NCI-H460 (cell line): ENCODE measurements at places on chromosomes 16 and 17.
A peak's percentile ranks its signal among the peaks of the same experiment; 100 is the strongest.

DNA sequence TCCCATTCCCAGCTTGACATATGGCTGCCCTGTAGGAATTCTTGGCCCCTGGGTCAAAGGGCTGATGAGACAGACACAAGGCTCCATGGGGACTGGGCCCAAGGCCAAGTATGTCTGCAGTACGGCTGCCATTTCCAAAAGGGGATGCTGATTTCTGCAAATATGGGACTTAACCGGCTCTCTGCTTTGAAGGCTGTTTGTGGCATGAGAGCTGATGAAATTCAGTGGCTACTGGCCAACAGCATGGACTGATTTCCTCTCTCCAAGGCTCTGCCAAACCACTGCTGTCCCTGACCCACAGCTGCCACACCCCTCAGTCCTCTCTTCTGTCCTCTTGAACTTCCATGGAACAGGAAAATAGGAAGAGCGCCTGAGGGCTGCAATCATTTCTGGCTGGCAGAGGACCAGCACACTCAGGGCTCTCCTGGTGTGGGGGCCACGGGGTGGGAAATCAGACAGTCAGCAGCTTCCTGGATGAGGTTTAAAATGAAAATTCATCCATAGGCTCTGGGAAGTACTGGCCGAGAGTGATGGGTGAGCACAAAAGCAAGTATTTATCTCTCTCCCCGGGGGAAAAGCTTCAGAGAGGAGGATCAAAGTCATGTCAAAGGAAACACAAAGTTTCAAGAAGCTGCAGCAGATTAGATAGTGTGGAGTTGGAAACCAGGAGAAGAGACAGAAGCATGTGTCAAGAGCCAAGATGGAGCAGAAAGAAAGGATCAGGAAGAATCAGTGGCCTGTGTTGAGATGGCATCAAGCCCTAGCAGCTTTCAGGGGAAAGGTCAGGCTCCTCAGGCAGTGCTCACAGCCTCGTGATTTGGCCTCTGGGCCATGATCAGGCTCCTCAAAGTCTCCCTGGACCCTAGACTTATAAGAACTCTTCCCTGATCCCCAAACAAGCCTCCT is 64.1 kb upstream of the SREBF1 start:
- DNase-seq, result peak; percentile 38

- DNase-seq, result no peak
Observed at GRCh38 chr17:77676237-77676661, 282.3 kb upstream of the TNRC6C start.

DNA sequence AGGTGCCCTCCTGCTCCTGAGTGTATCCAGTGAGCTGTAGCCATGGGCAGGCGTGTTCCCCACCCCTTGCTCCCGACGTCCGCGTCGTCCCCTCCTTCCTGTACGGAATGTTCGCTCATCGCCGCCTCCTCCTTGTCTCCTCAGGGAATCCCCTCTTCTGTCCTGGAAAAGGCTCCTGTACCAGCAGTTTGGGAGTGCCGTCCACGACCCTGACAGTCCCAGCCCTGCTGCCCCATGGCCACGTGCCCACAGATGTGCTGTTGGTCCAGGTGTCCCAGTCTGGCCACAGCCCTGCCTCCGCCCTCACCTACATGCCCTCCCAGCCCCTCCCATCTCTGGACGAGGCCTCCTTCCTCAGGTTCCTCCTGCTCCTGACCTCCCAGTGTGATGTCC is 30.2 kb downstream of the OR1D5 start:
- no peak for DNase-seq

- no peak for DNase-seq
Observed at GRCh38 chr17:6711681-6712057, 1.5 kb downstream of the SLC13A5 start.

- DNase-seq, result peak; percentile 69
Observed at GRCh38 chr17:40443196-40443987, at the start of gene IGFBP4. IGFBP4 (plus strand) TSS chr17:40443450; CDS start chr17:40443736, 286 bp downstream.

DNA sequence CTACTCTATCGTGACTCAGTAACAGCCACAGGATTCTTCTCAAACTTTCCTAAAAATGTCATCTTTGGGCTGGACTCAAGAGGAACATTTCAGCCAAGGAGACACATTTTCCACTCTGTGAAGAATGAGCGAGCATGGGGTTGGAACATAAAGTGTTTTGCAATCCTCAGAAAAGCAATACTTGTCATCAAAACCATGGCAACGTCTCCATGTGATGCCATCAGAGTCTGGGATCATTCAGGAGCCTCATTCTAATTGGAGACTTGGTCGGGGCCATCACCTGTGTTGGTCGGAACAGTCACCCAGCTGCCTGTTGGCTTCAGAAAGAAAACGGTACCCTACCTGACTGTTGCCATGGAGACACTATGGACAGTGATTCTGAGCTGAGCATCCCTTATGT is 25.5 kb downstream of the MYOCD start:
- DNase-seq, result no peak

DNA sequence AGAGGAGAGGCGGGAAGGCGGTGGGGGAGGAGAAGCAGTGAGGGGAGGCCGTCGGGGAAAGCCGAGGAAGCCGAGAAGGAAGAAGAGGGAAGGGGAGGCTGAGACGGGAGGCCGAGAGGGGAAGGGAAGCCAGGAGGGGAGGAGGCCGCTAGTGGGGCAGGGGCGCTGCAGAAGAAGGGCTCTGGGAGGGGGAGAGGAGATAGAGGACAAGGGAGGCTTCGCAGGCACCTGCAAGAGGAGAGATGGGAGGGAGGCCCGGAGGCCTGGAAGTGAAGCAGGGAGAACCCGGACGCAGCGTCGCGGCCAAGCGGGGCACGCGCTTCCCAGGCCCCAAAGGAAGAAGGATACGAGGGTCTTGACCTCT is 2.3 kb downstream of the C17orf58 start:
- DNase-seq, result no peak

- peak; percentile 45 for DNase-seq
Observed at GRCh38 chr16:72400257-72401083, 228.5 kb upstream of the PMFBP1 start.

- DNase-seq, result no peak
Observed at GRCh38 chr17:73419051-73419450, 107.2 kb upstream of the CDC42EP4 start.

DNA sequence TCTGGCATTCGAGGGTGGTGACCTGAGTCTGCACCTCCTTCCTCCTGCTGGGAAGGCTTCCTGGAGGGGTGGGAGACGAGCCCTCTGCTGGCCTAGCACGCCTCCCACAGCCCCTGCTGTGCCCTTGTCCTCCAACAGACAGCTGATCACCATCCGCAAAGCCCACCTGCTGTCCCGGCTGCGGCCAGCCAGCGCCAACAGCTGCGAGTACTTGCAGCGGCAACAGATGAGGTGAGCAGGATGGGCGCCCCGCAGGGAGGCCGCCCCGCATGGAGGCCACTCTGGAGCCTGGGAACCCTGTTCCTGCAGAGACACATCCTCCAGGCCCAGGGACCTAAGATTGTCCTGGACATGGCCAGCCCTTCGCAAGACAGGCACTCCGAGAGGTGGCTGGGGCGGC is 21.6 kb downstream of the UBALD1 start:
- DNase-seq, result no peak

- no peak for DNase-seq
Observed at GRCh38 chr17:78117027-78117981, 11.3 kb downstream of the TMC6 start.

DNA sequence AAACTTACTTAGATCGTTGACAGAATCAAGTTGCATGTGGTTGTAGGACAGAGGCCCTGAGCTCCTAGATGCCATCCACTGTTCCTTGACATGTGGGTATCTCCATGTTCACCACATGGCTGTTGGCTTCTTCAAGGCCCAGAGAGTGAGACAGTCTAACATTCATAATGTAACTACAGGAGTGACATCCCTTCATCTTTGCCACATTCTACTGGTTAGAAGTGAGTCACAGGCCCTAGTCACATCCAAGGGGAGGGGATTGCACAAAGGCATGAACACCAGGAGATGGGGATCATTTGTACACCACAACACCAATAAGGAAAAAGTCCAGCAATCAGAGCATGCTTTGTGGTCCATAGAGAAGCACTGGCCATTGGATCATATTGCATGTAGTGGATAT is 56.6 kb downstream of the WSCD1 start:
- DNase-seq, result no peak

DNA sequence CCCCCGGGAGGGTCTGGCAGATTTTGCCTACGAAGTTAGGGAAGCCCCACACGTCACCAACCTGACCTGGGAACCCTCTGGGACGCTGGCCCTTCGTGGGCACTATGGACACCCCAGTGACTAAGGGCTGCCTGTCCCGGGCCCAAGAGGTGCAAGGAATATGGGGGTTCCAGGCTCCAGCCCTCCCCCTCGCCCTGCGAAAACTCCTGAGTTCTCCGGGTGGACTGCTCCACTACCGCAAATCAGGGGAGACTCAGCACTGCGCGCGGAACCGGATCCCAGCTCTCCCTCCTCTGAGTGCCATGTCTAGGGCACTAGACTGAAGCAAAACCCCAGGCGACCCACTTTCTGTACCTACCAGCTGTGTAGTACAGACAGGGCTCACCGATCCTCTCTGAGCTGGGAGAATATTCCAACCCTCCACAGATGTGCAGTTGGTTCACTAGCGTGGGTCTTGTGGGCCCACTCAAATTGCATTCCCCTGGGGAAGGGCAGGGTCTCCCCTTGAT is at the start of gene ARL5C:
Gene ARL5C (minus strand): TSS at position 321 of the 509 bp plus-strand sequence. CDS start 401 bp downstream, outside the sequence.
- no peak for DNase-seq

DNA sequence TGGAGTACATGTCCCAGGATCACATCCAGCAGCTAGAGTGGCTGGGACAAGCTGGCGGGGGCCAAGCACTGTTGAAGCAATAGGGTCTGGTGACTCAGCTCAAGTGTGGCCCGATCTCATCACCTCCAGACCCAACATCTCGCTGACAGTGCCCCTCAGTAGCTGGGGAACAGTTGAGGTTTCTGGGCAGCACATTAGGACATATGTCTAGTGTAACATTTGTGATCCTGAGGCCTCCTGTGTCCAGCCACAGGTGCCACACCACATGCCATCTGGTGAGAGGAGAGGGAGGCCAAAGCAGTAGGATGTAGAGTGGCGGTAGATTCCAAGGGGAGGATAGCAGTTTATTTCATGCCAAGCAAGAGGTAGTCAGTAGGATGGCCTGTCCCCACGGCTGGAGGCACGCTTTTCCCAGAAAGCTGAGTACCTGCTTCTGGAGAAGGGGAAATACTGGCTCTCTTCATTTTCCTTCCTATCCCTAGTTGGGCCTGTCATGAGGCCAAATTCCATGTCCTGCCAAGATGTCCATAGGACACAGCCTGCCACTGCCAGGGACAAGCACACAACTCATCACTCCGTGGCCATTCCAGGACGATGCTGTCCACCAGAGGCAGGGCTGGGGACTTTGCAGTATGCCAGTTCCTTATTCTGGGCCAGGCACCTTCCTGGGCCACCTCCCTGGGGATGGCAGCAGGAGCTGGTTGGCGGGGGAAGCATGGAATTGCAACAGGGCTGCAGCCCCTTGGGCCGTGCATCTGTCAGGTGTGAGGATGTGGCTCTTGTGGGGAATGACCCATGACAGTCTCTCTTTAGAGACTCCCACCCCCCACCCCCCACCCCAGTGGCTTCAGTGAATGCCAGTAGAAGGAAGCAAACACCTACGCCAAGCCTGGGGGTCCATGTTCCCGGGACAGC is 24.0 kb downstream of the GGA3 start:
- no peak for DNase-seq

DNA sequence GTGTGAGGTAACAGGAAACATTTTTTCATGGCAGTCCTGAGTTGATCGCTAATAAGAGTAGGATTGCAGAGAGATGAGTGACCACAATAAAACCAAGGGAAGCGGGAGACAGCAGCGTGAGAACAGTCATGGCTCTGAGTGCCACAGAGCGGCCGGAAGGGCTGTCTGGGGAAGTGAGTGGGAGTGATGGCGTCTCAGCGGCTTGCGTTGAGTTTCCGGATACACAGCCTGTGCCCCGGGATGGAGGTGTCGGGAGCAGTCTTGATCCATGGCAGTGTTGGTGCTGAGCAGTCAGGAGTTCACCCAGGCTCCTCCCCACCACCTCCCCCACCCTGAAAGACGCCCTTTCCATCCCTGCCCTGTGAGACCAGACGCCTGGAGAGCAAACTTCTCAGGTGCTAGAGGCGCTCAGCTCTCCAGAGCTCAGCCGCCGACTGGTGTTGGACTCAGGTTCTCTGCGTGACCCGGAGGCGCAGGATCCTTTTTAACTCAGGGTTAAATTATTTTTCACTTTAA is 59.8 kb downstream of the BANP start:
- no peak for DNase-seq

DNA sequence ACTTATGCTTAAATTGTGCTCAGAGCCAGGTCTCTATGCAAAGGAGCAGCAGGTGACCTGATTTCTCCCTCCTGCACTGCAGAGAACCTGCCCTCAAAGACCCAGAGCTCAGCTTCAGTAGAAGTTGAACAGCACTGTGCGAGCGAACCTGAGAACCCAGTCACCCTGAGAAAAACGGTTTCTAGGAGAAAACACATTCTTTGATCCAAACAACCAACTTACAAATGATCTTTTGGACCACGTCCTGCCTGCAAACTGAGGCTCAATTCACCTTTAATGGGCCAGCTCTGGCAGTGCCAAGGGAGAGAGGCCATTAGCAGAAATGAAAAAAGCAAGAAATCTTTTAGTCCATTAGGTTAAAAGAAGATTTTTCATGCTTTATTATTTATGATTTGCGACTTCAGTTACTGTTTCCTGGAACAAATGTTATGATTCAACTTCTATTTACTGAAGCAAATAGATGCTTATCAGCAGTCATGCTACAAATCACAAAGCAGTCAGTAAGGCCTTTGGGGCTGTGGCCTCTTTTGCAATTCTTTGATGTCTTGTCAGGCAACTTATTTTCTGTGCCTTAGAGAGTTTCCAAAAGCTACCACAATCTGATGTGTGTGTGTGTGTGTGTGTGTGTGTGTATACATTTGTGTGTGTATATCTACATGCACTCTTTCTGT is 65.7 kb upstream of the LRRC37A3 start:
- no peak for DNase-seq
